ENCODE measurements at places on chromosomes 1 and 21.

DNA sequence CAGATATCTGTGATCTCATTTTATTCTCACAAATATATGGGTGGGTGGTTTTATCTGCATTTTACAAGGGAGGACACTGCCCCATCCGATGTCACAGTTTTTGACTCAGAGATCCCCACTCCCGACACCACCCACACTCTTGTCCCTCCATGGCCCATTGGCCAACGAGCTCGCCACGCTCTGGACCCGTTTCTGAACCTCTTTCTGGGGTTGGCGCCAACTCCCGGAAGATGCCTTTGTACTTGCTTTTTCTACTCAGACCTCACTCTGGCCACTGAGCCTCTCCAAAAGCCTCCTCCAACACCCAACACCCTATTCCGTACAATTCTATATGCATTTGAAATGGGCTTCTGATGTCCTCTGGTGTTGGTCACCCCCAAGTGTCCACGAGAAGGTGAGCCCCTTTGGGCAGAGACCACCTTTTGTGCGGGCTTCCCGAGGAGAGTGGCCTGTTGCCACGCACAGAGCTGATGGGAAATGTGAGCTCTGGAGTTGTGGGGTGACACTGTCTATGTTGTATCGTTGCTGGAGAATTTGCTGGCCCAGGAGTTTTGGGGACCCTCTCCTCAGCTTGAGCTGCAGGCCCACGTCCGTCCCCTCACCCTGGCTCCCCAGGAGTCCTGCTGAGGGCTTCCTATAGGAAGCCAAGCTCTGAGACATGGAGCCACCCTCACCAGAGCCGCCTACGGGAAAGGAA is 366.9 kb upstream of the VAMP3 start:
- no peak for DNase-seq

DNA sequence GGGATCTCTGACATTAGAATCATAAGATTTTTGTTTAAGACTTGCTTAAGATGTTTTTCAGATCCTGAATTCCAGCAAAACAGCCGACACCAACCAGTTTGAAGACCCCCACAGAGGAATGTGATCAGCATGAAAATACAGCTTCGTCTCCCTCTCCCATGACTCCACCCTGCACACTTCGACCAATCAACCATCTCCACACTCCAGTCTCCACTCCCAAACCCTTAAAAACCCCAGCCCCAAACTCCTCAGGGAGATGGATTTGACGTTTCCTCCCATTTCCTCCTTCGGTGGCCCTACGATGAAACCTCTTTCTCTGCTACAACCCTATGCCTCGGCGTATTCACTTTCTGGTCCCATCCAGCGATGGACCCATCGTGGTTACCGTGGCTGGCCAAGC is 30.1 kb upstream of the KIF26B start:
- DNase-seq, result no peak

DNA sequence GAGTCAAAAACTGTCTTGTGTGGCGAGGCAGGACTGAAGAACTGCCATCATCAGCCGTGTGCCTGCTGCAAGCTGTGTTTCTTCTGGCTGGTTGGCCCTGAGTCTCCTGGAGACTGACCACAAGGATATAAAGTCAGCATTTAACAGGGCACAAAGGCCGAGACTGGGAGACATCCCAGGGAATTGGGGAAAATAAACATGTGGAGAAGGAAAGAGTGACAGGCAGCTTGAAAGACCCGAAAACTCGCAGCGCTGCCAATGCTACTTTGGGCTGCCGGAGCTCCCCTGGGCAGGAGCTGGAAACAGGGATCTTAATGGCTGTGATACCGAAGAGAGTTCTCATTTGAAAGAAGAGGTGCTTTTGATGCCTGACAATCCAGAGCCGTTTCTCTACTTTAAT is 125.3 kb upstream of the HMGB4 start:
- DNase-seq, result no peak

DNA sequence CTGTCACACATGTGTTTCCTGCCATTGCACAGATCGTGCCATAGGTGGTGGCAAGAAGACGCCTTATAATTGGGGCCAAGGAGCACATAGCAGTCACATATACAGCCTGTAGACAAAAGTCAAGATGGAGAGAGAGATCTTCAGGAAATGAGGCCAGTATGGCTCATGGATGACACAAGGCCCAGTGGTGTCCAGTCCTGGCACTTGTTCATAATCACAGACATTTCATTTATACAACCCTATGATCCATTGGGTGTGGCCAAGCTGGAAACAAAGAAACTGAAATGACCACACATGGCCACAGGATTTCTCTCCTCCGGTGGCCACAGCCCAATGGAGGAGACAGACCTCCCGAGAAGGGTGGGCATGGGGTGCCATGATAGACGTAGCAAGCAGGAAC is 78.5 kb upstream of the KAZN start:
- DNase-seq, result no peak

- DNase-seq, result no peak
Observed at GRCh38 chr1:29650476-29650875, 414.2 kb downstream of the PTPRU start.

GRCh38 chr1:205217418-205217817 is 5.9 kb upstream of the DSTYK start:
- no peak for DNase-seq

DNA sequence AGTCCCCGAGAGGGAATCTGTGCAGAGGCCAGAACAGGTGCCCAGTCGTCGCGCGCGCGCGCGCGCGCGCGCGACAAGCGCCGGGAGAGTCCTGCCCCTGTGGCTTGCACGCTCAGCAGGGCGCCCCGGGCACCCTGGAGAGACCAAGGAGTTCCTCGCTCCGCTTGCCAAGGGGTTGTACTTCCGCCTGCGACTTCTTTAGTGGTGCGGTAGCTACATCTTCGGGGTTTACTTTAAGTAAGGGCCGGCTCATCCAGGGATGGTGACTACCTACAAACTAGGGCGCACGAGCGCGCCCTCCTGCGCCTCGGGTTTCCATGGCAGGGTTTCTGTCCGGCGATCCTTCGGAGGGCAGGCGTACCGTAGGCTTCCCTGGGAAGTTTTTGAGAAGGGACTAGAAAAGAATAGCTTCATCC is 1.4 kb downstream of the LHX4 start:
- no peak for DNase-seq

Data from GM12878 (cell line).